CD8-positive, alpha-beta memory T cell (primary cell): ENCODE measurements at places on chromosomes 12 and 14. TPM values are rescaled to one million over a fixed set of nuclear protein-coding genes. Genes with fewer than 3 reads are reported as not detected.

- no peak overlapping the region for H3K27ac ChIP-seq
- no peaks in the 10 kb centered on the region for H3K36me3 ChIP-seq
- no peaks in the 10 kb centered on the region for H3K27me3 ChIP-seq
- H3K4me1 ChIP-seq: no peaks in the 10 kb centered on the region
- peak; percentile 31 for DNase-seq
- no peak overlapping the region for H3K4me3 ChIP-seq
Measured at GRCh38 chr12:124036657-124037109, 63.7 kb downstream of the ZNF664 start.

GRCh38 chr12:84891106-84891838 lies 21.3 kb downstream of the SLC6A15 start:
- H3K4me1 ChIP-seq: no peaks in the 10 kb centered on the region
- no peaks in the 10 kb centered on the region for H3K36me3 ChIP-seq
- H3K27ac ChIP-seq: no peak overlapping the region
- DNase-seq: no peak
- no peak overlapping the region for H3K4me3 ChIP-seq

GRCh38 chr12:102436867-102437266 lies 43.5 kb downstream of the IGF1 start:
- no peaks in the 10 kb centered on the region for H3K27me3 ChIP-seq
- no peak overlapping the region for H3K4me3 ChIP-seq
- no peak overlapping the region for H3K27ac ChIP-seq
- no peaks in the 10 kb centered on the region for H3K36me3 ChIP-seq

DNA sequence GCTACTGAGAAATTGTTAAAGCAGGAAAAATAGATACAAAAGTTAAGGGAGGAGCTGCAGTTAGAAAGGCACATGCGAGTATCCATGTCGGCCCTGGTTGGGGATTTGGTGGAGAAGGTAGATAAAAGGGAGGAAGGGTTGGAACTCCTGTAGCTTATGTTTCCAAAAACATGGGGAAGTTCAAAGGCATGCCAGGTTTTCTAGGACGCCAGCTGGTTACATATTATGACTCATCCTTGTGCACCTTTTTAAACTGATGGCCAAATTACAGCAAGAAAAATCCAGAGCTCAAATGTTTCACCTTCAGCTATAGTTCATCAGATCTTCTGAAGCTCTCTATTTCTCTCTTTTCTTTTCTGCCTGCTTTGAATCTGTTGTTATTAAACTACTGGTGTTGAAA lies 13.2 kb upstream of the MAP4K5 start:
- H3K27ac ChIP-seq: no peak overlapping the region
- no peaks in the 10 kb centered on the region for H3K36me3 ChIP-seq
- H3K4me3 ChIP-seq: no peak overlapping the region
- no peak for DNase-seq
- peaks cover 8% of the 10 kb centered on the region for H3K4me1 ChIP-seq
- no peaks in the 10 kb centered on the region for H3K27me3 ChIP-seq

DNA sequence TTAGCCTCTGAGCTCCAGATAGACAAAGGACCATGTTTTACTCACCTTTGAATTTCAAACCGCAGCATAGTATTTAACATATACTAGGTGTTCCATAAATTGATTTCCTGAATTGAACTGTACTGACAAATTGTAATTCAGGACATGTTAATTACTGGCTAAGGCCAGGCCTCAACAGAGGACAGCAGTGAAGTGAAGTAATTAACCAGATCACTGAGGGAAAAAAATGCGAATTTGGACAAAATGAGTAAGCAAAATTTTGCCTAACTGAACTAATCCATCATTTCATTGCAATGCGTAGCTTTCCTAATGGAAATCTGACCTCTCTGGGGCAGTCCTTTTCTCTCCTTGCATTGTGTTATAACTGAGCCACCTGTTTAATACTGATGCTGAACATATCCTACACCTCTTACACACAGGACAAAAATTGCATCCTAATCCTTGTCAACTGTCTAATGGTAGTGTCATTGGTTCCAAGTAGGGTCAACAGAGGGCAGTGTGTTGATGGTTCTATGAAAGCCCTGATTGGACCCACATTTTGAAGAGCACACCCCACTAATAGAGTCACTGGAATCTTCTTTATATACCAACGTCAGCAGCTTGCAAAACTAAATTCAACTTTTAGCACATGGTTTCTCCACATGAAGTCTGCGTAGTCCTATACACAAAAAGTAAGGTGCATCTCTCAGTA lies 148.4 kb downstream of the SLC25A21 start:
- no peaks in the 10 kb centered on the region for H3K27me3 ChIP-seq
- H3K4me1 ChIP-seq: no peaks in the 10 kb centered on the region
- DNase-seq: no peak
- H3K36me3 ChIP-seq: no peaks in the 10 kb centered on the region

GRCh38 chr14:99389174-99389826 lies 91.4 kb downstream of the SETD3 start:
- H3K27ac ChIP-seq: no peak overlapping the region
- DNase-seq: no peak
- no peaks in the 10 kb centered on the region for H3K36me3 ChIP-seq
- H3K4me1 ChIP-seq: peaks cover 8% of the 10 kb centered on the region
- peaks cover 3% of the 10 kb centered on the region for H3K27me3 ChIP-seq

The TAS2R46 gene
- 0.55 TPM for total RNA-seq

The IRAK3 gene
- total RNA-seq: 0.22 TPM
